Small intestine (tissue), 16 donors: ENCODE measurements at places on chromosomes 1 and 21. TPM values are rescaled to one million over a fixed set of nuclear protein-coding genes. Genes with fewer than 3 reads are reported as not detected.

The LCE3D gene
- 0.24 TPM for polyA plus RNA-seq

GRCh38 chr1:17198476-17199258 lies 6.3 kb upstream of the PADI1 start:
- DNase-seq: no peak

GRCh38 chr21:38459490-38459889 lies 38.8 kb downstream of the ERG start:
- DNase-seq: no peak

GRCh38 chr21:41582866-41583265 lies 74.9 kb upstream of the TMPRSS2 start:
- DNase-seq: no peak

DNA sequence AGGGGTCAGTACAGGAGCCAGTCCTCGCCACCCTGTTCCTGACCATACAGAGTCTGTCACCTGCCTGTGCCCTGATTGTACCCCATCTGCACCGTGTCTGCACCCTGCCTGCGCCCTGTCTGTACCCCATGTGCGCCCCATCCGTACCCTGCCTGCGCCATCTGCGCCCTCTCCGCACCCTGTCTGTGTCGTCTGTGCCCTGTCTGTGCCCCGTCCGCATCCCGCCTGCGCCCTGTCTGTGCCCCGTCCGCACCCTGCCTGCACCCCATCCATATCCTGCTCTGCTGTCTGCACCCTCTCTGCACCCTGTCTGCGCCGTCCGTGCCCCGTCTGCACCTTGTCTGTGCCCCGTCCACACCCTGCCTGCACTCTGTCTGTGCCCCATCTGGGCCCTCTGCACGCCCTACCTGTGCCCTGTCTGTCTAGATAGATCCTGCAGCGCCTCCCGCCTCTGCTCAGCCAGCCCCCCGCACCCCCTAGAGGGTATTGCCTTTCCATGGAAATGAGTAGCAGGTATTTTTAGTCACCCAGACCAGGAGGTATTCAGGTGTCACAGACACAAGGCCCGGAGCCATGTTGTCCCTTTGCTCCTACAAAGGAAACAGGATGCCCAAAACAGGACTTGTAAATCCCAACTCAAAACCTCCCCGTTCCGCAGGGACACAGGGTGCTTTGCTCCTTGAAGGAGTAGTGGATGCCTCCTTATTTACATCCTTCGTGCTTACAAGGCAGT lies 7.7 kb upstream of the NPHP4 start:
- DNase-seq: no peak
